Activated T-cell treated with anti-CD3 and anti-CD28 coated beads, Interleukin-2, amount 50 U/mL, for 1 hour (primary cell): ENCODE measurements at places on chromosomes 2 and 18.

GRCh38 chr2:15901808-15902130, 38.6 kb upstream of the MYCN start:
- DNase-seq = no peak

DNA sequence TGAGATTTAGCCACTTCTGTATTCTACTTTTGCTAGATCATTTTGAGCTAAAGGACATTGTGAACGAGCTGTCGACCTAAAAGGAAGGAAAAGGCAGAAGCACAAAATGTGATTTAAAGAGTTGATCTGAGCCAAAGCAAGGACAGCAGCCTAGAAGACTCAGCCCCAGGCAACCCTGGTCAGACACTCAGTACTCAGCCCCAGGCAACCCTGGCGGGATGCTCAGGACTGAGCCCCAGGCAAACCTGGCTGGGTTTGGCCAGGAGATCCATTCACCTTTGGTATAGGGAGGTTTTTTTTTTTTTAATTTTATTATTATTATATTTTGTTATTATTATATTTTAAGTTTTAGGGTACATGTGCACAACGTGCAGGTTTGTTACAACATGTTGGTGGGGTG, 34.3 kb upstream of the PXDN start:
- no peak for DNase-seq

GRCh38 chr2:127663566-127664064, 11.7 kb downstream of the LIMS2 start:
- no peak for DNase-seq

DNA sequence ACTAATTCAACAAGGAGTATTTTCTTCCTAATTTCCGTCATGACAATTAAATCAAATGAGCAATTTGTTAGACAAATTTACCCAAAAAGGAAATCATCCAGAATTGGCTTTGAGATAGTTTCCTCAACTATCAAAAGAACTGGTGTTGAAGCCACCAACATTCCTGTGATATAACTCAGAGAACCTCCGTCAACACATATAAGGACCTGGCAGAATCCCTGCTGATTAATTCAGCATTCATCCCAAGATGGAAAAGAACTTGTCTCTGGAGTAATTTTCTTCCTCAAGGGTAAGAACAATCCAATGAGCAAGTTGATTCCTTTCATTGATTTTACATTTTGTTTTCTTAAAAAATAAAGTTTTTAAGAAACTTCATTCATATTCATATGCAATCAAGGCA, 62.0 kb downstream of the MBD2 start:
- no peak for DNase-seq

- DNase-seq = no peak
These were observed 29.0 kb downstream of the EDAR start for GRCh38 chr2:108960006-108960405.

GRCh38 chr2:86416146-86416545, 25.0 kb upstream of the KDM3A start:
- DNase-seq = no peak

GRCh38 chr18:59957957-59958356, 58.2 kb downstream of the PMAIP1 start:
- no peak for DNase-seq

GRCh38 chr2:162029287-162029901, 44.6 kb downstream of the DPP4 start:
- no peak for DNase-seq
